ENCODE measurements at places on chromosomes 4 and X.

GRCh38 chr4:88859191-88859812 is 161.7 kb upstream of the NAP1L5 start:
- DNase-seq: no peak

GRCh38 chr4:19254486-19254885 is 997.2 kb upstream of the SLIT2 start:
- DNase-seq: no peak

DNA sequence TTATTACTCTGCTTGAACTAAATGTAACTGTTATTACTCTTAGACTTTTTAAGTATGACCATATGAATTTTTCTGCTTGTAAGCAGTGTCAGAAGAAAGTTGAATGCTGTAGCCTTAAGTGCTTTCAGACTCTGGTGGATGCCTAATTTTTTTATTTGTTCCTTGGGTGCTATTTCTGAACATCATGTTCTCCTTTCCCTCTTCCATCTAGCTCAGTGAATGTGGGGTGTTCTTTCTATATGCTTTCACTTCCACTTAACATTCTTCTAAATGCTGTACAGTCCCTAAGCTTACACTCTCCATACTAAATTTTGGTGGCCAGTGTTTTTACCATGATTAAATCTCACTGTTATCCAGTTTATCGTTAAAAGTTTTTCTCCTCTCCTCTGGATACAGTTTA is 3.6 kb downstream of the DCK start:
- DNase-seq: no peak

- DNase-seq: no peak
These were observed 131.9 kb upstream of the GPRIN3 start for GRCh38 chr4:89439533-89439932.

DNA sequence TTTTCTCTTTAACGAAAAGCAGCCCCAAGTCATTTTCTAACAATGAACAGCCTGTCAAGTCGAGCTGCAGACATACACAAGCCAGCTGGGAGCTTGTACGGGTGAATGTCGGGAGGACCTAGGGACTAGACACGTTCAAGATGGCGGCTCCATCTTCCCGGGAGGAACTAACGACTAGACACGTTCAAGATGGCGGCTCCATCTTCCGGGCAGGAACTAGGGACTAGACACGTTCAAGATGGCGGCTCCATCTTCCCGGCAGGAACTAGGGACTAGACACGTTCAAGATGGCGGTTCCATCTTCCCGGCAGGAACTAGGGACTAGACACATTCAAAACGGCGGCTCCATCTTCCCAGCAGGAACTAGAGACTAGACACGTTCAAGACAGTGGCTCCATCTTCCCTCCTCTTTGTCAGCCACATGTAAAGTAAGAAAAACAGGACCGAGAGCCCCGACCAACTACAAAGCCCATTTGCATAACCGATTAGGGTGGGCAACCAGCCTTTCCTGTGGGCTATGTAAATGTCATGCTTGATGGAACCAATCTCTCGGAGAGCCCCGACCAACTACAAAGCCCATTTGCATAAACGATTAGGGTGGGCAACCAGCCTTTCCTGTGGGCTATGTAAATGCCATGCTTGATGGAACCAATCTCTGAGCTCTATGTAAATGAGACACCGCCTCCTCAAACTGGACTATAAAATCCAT is 175.5 kb downstream of the DHRSX start:
- DNase-seq: peak; percentile 57

GRCh38 chr4:143016171-143016570 is 168.5 kb upstream of the USP38 start:
- DNase-seq: no peak

DNA sequence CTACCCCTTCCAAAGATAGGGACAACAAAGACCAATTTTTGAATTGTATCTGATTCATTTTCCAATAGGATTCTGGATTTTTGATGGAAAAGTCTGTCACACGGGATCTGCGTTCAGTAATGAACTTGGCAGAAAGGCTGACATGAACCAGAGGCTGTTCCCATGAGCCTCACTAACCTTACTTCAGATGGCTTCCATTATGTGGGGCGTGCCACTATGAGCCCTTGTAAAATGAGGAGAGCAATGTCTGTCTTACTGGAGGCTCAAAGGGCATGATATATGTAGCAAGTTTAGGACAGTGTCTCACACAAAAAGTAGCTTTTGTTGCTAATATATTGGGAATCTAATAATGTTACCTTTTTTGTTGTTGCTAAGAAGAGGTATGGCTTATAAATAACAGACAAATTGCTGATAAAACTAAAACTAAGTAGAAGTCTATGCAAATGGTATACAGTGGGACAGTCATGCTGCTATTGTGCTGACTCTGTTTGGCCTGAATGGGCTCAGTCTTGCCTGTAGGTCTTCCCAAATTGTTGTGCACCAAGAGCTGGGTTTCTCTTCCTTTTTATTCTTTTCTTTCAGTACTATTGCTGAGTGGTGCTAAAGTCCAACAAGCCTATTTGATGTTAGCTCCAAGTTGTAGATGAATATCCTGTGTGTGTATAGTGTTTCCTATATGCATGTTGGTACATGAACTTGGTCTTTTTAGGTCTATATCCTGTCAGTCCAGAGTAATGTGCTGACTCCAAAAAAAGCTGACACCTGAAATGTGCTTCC is 132.1 kb downstream of the SPRY1 start:
- DNase-seq: peak; percentile 86

- no peak for DNase-seq
These were observed 23.3 kb downstream of the CHIC2 start for GRCh38 chr4:54041100-54041499.

- no peak for DNase-seq
These were observed 21.1 kb upstream of the SMIM10 start for GRCh38 chrX:134969726-134970125.

DNA sequence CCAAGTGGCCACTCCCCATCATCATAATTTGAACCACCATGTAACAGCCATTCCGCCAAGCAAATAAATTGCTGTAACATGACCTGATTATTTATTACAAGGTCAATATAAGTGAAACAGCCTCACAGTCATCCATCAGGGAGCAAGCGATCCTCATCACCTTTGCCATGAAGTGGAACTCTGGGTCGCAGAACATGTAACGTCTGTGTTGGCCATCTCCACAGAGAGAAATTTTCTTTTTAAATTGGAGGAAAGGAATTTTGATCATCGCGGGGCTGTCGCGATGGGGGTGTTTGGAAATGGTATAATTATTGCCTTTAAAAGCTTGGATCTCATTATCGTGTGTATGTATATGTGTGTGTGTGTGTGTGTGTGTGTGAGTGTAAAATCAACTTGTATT is 90.2 kb downstream of the SHOX start:
- no peak for DNase-seq

GRCh38 chrX:82141942-82142341 is 940.0 kb downstream of the SH3BGRL start:
- no peak for DNase-seq

GRCh38 chr4:133584714-133585113 is 435.6 kb downstream of the PCDH10 start:
- DNase-seq: no peak

DNA sequence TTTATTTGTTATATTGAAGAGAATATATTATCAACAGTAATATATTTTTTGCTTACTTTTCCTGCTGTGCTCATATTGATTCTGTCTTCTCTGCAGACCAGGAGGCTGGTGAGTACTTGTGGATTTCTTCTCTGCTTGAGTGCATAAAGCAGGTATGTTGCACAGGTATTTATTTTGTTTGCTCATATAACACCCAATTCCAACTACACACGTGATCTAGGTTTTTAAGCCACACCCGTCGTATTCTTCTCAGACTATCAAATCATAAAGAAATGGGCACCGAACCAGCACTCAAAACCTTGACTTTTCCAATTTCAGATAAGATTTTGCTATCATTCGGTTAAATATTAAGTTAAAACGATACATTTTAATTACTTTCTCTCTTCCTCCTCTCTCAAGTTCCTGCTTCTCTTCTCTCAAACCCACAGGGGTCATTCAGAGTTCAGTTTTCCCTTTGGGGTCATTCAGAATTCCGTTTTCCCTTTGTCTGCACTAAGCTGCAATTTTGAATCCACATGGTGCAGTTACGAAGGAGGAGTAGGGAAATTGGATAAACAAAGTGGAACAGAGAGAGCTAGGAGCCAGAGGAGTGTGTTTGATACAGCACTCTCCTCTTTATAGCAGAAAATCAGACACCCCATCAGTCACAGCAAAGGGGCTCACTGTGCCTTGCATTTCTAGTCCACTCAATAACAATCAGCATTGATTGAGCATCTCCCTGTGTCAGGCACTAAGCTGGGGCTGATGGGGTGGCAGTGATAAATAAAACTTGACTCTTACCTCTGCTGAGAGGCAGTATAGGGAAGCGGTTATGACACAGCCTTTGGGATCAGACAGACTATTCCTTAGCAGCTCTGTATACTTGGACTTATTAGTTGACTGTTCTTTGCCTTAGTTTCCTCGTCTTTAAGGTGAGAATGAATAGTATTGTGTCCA is at the start of gene ADH1C:
Gene ADH1C (minus strand): TSS at position 145 of the 936 bp plus-strand sequence. CDS start 71 bp downstream, at position 74.
- DNase-seq: peak; percentile 75

GRCh38 chr4:8198206-8198905 is 734 bp upstream of the SH3TC1 start:
- no peak for DNase-seq

GRCh38 chr4:151930372-151930771 is 169.6 kb upstream of the GATB start:
- DNase-seq: no peak

DNA sequence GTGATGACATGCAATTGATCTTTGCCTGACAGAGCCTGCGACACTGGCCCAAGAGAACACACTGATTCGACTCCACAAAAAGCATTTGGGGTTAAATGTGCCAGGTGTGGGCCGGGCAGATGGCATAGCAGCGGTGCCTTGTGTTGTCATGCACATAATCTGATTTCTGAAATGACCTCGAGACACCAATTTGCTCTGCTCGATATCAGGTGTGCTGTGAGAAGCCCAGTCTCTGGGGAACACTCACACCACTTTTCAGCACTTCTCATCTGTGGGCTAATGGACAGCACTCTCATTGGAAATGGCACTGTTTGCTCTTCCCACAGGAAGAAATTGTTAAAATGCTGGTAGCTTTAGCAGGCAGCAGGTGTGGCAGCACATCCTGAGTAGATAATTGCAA is 738.3 kb upstream of the TENM3 start:
- DNase-seq: no peak

DNA sequence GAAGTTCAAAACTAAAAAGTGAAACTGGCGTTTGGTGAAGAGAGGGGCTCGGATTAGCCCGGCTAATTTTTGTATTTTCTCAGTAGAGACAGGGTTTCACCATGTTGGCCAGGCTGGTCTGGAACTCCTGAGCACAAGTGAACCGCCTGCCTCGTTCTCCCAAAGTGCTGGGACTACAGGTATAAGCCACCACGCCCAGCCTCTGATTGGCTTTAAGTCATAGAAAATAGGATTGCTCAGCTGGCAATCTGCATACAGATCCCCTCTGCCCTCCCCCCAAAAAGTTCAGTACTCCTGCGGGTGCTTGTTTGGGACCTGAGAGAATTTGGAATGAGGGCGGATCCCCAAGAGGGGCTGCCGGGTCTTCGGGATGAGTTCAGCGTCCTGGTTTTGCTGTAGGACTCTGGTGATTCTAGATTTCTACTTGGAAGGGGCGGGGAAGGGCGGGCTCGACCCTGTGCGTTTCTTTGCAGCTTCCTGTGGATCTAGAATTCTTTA is 537 bp upstream of the PRKX start:
- DNase-seq: no peak

DNA sequence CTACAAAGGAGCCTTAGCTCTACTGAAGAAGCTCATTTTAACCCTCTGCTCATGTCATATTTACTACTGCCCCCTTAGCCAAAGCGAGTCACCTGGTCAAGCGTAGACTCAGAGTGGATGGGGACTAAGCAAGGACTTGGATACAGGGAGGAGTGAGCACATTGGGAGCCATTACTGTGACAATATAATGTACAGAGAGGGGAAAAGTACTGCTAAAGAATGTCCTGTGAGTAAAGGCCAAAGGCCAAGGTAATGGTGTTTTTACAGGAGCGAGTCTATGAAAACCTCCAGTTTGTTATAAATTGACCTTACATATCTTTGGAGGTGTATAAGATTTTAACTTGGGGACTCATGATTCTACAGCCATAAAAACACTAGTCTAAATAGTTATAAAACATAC is 10.6 kb upstream of the GK start:
- no peak for DNase-seq

DNA sequence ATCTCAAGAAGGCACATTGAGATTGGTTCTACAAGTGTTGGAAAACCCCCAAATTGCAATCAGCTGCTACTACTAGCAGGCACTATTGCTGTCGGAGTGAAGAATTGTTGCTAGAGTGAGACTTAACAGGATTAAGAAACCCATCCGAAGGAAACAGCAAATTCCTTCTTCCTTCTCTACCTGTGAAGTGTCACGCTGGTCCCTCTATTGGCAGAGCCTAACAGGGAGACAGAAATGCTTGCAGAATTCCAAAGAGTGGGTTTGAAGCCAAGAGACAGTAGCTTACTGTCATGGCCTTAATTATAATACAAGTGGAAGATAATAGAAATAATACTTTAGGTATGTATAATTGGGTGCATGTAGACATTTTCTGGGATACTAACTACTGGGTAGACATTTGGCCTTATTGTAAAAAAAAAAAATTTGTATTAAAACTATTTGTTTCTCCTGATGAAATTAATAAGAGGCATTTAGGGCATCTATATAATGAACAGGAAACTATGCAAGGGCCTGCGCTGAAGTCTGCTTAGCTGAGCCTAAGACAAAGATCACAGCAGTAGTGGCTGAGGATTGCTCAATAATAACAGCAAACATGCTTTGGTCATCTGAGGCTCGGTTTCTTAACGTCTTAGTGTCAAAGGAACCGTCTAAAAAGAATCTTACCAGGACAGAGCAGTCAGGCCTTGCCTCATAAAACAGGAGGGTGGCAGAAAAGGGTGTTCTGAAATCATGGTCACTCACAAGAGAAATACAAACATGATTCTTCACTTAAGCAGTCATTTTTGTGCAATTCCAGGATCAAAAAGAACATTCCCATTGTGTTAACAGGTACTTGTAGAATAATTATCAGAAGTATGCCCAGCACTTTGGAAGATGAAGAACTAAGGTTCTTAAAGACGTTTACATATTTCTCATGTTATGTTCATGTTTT is 40.8 kb downstream of the FAM241A start:
- peak; percentile 31 for DNase-seq

GRCh38 chr4:26372076-26372475 is 51.3 kb downstream of the RBPJ start:
- DNase-seq: no peak

- DNase-seq: no peak
These were observed 277.4 kb downstream of the PAPSS1 start for GRCh38 chr4:107442538-107443111.

DNA sequence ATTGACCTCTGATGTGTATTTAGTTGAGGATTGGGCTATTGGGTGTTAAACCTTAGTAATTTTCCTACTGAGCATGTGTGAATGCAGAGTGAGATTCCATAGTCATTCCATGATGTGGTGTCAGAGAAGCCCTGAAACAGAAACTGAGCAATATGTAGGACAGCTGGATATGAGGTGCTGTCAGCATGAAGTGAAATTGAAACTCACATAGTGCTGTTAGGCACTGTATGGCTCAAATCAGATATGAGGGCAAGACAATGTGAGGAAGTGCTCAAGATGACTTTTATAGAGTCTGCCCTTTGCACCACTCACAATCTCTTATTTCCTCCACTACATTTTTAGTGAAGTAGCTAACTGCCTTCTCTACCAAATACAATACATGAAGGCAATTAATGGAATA is 188.3 kb downstream of the SH3BGRL start:
- peak; percentile 63 for DNase-seq

- DNase-seq: no peak
These were observed 30.2 kb downstream of the OFD1 start for GRCh38 chrX:13764765-13765164.

GRCh38 chr4:67651536-67651935 is 49.4 kb downstream of the UBA6 start:
- no peak for DNase-seq

All from large intestine (tissue), 12 donors.